ENCODE measurements at places on chromosomes 13 and 19.

GRCh38 chr19:41784743-41785142, 11.6 kb upstream of the CEACAM3 start:
- DNase-seq = no peak

GRCh38 chr19:29660835-29661234, 4.4 kb upstream of the PLEKHF1 start:
- DNase-seq = no peak

DNA sequence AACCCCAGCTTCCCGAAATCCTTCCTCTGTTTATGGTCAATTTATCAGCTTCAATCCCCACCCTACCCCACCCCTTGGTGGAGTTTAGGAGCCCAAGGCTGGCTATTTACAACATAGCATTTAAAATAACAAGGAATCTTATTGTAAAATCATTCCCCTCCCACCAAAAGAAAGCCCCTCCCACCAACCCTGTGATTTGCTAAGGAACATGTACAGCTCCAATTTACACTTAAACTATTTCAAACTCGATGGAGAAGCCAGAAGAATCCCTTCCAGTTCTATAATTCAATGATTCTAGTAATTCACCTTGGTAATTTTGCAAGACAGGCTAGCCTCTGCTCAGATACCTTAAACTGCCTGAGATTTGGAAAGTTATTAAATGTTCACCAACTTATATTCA, 3.0 kb downstream of the LATS2 start:
- no peak for DNase-seq

DNA sequence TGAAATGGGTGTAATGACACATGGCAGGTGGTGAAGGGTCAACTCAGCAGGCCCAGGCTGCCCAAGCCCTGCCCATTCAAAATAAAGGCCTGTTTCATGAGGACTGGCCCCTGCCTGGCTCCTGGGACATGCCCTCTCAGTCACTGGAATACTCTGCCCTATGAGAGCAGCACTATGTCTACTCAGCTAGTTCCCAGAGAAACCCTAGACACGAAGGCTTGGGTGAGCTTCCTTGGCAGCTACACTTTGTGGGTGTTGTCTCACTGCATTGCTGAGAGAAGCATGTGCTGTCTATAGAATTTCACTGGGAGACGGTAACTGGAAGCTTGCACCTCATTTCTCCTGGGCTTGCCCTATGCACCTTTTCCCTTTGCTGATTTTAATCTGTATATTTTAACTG, 752.8 kb downstream of the LIG4 start:
- DNase-seq = no peak

DNA sequence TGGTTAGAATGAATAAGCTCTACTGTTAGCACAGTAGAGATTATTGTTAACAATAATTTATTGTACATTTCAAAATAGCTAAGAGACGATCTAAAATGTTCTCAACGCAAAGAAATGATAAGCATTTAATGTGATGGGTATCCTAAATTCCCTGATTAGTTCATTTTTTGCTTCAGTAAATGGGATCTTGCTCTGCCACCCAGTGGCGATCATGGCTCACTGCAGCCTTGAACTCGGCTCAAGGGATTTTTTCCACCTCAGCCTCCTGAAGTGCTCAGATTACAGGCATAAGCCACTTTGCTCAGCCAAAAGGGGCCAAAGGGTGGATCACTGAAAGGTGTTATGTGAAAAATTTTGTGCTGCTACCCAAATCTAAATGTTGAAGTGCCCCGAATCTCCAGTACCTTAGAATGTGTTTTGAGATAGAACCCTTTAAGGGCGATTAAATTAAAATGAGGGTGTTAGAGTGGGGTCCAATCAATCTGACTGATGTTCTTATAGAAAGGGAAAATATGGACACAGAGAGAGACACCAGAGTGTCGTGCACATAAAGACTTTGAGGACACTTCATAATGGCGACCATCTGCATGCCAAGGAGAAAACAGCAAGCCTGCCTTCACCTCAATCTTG, 31.5 kb upstream of the ZNF766 start:
- DNase-seq = peak; percentile 61

DNA sequence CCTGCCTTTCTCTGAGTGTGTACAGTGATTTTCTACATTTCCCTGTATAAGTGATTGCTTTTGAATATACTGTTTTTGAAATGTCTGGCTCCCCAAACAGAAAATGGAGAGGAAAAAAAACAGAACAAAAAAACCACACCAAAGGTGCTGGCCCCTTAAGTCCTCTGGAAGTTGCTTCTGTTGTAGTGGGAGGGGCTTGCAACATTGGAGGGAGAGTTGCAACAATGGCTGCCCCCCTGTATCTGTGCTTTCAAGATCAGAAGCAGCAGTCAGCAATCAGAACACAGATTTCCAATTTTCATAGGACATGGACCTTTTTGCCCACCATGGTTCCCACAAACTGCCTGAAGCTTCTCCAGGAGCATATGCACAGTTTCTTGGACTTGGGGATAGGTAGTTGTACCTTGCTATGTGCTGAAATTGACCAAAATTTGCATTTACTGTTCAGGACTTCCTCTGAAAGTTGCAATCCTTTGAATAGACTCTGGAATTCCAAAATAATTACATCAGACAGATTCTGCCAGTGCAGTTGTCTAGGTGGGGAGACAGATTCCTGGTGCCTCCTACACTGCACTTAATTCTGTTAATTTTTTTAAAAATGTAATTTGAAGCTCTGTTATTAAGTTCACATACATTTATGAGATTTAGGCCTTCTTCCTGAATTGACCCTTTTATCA, 13.8 kb downstream of the BIVM start:
- DNase-seq = no peak

- no peak for DNase-seq
Observed at GRCh38 chr19:11580116-11580515, 2.7 kb upstream of the ACP5 start.

Measured in hematopoietic multipotent progenitor cell treated with erythropoietin and hydrocortisone succinate and interleukin-3 and kit ligand, for 17 days (in vitro differentiated cells).